ENCODE measurements at places on chromosomes 12 and 14.

DNA sequence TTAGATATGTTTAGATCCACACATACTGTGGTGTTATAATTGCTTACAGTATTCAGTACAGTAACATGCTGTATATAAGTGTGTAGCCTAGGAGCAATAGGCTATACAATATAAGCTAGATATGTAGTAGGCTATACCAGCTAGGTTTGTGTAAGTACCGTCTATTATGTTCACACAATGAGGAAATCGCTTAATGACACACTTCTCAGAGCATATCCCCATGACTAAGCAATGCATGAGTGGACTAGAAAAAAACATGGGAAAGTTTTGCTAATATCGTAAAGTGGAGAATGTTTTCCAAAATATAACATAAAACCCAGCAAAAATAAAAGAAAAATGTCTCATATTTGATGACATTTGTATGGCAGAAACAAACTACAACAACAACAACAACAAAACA is 27.3 kb downstream of the AKAP3 start:
- DNase-seq: no peak

DNA sequence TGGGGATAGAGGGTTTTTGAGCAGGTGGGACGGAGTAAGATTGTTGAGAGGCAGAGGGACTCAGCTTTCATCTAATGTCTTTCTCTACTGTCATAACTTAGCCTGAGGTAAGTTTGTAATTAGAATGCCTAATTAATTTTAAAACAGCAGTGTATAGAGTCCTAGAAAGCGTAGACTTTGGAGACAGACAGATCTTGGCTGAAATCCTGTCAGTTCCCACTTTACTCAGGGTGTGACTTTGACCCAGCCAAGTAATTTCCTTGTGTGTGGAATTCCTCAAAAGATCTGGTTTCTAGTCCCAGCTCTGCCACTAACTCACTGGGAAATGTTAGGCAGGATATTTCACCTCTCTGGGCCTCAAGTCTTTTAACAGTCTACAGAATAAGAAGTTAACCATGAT is 74.3 kb downstream of the SLC25A21 start:
- DNase-seq: no peak

DNA sequence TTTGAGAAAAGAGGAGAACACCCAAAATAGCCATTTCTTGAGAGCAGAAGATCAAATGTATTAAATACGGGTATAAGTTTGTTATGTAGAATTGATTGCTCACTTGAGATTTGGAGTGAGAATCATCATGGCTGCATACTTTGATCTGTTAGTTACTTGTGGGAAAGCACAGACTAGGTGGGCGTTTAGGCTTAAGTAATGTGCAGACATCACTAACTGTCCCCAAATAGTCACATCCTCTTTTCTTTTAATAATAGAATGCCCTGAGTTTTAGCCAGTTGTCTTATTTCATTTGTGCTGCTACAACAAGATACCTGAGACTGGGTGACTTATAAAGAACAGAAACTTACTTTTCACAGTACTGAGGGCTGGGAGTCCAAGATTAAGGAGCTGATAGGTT is 14.3 kb upstream of the GTF2A1 start:
- no peak for DNase-seq

DNA sequence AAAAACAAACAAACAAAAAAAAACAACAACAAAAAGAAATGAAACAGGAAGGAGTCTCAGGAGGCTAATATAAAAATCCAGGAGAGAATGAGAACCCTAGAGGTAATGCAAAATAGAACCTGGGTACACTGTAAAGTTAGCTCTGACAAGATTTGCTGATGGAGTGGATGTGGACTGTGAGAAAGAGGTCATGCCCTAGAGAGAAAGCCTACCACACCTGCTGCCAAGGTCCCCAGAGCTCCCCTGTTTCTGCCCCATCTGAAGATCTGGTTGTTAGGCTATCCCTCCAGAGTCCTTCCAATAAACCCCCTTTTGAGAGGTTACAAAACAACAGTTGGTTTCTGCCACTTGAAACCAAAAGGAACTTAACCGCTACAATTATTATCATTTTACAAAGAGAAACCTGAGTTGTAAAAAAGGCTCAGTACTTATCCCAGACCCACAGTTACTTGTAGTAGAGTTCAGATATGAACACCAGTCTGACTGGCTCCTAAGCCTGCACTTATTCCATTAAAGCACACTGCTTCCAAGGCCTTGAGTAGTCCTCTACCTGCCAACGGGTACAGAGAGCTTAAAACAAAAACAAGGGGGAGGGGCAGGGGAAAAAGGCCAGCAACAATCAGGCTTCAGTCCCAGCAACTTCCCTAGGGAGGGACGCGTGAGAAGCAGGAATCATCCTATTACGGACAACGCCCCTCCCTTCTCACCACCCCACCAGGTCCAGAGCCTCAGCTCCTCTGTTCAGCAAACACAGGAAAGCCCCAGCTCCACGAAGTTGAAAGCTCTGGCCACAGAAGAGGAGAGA is 27.7 kb downstream of the PPP1R13B start:
- DNase-seq: no peak

DNA sequence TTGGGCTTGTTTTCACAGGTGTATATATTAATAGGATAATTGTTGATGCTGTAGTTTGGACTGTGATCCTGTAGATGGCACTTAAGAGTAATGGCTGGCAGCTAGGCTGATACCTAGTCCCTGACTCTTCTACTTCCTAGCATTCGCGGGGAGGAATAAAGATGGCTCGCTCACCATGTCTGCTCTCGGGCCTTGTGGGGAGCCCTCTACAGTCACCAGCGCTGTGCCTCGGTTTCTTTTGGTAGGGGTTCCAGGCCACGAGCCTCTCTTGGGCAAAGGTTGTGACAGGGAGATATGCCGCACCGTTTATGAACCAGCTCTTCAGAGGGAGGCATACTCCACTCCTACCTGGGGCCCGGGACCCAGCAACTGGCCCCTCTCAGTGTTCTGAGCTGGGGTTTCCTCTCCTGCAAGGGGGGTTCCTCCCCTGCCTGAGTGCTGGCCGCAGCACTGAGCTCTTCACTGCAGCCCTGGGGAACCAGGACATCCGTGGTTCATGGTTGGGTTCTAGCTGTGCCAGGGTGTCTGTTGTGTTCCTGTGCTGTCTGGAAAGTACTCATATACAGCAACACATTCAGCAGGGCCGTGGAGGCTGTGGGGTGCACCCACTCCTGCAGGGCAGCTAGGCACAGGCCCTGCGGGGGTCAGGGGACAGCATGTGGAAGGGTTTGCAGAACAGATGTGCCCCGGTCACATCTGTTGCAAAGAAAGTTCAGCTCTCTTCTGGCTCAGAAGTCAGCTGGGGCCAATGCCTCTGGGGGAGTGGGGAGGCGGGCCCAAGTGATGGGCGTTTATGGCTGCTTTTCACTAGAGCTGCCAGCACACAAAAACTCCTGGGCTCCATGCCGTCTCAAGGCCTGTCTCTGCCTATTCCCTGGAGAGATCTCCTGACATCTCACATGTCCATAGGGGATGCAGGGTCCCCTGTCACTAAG is 147.9 kb downstream of the PPFIA2 start:
- DNase-seq: no peak

GRCh38 chr12:8639936-8640335 is 22.7 kb downstream of the MFAP5 start:
- no peak for DNase-seq

GRCh38 chr12:50066402-50066801 is 9.0 kb downstream of the ASIC1 start:
- peak; percentile 31 for DNase-seq

- no peak for DNase-seq
These were observed 197.8 kb upstream of the PZP start for GRCh38 chr12:9405886-9406563.

DNA sequence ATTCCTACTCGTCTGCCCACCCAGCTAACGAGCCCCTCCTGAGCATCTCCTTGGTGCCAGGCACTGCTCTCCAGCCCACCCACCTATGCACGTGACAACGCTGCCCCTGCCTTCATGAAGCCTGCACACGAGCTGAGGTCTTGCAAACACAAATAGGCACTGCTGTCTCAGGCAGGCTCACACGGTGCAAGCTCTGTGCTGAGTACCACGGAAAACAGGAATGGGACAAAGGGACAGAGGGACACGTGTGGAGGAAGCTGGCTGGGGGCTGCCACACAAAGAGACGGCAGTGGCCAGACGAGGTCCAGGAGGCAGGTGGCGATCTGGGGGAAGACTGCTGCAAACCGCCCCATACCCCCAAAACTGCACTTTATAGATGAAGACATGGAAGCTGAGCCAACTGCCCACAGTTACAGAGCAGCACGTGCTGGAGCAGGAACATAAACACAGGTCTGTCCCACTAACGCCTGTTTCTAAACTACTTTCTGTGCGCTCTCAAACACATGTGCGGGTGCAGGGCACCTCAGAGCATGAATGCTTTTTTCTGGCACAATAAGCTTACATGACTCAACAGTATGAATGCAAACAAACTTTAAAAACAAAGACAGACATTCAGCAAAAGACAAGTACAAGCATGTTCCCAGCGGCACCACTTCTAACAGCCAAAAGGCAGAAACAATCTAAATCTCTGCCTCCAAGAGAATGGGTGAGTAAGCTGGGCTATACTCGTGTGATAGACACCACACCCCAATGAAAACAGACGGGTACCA is 64.5 kb downstream of the AMN start:
- no peak for DNase-seq

DNA sequence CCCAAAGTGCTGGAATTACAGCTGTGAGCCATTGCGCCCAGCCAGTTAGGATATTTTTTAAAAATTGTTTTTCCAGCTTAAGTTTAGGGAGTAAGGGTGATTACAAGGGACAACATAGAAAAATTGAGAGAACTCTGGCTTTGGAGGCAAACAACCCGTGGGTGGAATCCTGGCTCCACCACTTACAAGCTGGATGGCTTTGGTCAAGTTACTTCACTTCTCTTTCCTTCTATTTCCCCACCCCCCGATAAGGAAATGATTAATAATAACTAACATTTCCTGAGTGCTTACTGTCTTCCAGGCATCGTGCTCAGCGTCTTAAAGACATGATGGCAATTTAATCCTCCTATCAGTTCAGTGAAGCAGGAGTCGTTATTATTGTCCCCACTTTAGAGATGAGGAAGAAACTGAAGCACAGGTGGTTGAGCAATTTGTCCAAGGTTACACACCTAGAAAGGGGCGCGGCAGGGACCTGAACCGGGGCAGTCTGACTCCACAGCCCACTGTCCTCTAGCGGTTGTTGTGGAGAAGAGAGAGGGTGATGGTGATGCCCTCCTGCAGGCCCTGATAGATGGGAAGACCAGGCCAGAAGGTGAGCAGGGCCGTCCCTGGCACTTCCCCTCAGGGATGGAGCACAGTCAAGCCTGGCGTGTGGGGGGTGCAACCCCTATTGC is 16.7 kb upstream of the FAIM2 start:
- no peak for DNase-seq

GRCh38 chr12:108801736-108802100 is 55.7 kb downstream of the SSH1 start:
- no peak for DNase-seq

- no peak for DNase-seq
These were observed 52.7 kb upstream of the LMO3 start for GRCh38 chr12:16658699-16659098.

DNA sequence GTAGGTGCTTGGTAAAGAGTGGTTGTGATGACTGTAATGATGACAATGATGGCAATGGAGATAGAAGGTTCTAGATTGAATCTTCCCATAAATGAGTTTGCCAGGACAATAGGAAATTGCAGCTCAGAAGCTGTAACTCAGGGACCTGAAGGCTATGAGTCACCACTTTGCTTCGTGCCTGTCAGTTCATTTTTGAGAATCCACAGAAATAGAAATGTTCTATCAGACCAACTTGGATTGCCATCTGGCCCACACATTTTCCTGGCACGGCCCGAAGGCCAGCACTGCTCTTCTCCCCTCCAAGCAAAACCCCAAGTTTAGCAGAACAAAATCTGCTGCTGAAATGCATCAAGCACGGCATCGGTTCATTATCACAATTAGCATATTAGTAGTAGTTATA is 1127.0 kb downstream of the BCL11B start:
- DNase-seq: no peak

DNA sequence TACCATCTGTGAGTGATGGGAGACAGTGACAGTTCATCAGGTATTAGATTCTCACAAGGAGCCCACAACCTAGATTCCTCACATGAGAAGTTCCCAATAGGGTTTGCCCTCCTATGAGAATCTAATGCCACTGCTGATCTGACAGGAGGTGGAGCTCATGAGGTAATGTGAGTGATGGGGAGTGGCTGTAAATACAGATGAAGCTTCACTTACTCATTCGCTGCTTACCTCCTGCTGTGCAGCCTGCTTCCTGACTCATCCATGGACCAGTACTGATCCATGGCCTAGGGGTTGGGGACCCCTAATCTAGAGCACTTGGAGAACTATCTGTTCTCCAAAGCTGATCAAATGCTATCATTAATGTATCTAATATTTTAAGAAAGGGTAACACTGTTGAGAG is 17.7 kb downstream of the CLEC2D start:
- no peak for DNase-seq

DNA sequence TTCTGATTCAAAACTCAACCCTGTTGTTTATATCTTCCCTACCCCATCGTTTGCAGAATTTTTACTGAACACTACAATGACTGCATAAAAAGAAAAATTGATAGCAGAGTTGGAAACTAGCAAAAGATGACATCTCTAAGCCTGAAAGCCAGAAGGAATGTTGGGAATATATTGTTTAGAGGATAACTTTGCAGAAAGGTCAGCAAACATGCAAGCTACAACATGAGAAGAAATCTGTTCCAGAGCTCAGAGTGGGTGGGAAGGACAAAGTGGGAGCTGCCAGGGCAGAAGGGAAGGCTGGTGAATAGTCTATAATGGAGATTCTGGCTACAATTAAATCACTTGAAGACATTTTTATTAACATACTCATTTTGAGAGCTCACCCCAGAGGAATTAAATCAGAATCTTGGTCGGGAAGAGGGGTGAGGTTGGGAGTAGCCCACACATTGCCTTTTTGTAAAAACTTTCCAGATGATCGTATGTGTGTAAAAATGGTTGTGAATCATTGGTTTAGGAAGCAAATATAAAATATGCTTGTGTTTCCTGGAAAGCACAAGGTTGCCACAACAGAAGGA is 574.8 kb downstream of the FLRT2 start:
- no peak for DNase-seq

All from CD4-positive, alpha-beta T cell treated with Interleukin-15 for 1 hour (primary cell).